ENCODE measurements at places on chromosomes 11 and 22.

GRCh38 chr11:67307545-67308001 lies 4.2 kb downstream of the SSH3 start:
- no peak for DNase-seq

DNA sequence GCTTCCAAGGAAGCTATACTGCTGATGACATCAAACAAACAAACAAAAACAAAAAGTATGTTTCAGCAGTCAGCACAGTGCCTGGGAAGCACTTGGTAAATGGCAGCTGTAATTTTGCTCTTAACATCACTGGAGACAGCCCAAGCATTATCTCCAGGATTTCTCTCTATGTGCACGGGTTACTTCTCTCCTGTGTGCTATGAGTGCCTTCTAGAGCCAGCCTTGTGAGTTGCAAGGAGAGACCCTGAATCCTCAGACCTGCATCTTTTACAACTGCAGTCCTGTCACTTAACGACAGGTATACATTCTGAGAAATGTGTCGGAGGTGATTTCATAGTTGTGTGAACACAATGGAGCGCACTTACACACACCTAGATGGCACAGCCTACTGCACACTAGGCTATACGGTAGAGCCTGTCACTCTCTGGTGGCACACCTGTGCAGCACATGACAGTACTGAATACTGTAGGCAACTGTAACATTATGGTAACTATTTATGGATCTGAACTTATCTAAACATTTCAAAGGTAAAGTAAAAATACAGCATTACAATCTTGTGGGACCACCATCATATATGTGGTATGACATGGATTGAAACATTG lies 662.5 kb upstream of the B3GAT1 start:
- no peak for DNase-seq

GRCh38 chr11:80414181-80415165 lies 973.6 kb upstream of the TENM4 start:
- DNase-seq: no peak

GRCh38 chr22:31153357-31153756 lies 6.6 kb upstream of the RNF185 start:
- DNase-seq: no peak

GRCh38 chr22:36595154-36595553 lies 66.2 kb upstream of the EIF3D start:
- DNase-seq: no peak

GRCh38 chr11:102225689-102226568 lies 91.4 kb upstream of the BIRC3 start:
- DNase-seq: no peak

DNA sequence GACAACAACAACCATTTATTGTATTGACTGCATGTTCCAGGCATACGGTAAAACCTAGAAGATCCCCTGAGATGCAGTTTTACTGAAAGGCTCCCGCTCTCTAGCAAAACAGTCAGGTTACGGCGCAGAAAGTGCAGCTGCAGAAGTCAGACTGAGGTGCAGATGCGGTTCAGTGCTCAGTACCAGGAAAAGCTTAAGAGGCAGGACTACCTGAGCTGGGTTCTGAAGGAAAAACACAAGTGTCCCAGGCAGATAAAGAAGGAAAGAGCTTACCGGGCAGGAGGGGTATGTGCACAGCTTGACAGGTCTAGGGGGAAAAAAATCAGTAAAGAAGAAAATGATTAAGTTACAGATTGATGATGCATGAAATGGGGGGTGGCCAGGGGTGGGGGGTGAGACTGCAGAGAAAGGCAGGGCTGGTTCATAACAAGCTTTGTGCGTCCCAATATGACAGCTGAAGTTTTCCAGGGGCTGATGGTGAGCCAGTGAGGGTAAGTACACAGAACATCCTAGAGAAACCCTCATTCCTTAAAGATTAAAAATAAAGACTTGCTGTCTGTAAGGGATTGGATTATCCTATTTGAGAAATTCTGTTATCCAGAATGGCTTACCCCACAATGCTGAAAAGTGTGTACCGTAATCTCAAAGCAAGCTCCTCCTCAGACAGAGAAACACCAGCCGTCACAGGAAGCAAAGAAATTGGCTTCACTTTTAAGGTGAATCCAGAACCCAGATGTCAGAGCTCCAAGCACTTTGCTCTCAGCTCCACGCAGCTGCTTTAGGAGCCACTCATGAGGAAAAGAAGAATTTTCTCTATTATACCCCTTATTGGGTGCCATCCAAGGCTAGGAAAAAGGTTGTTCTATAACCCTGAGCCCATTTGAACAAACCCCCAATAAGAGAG lies 11.9 kb downstream of the LARGE1 start:
- no peak for DNase-seq

- DNase-seq: no peak
Measured at GRCh38 chr11:119121811-119122124, 388 bp downstream of the HINFP start.

DNA sequence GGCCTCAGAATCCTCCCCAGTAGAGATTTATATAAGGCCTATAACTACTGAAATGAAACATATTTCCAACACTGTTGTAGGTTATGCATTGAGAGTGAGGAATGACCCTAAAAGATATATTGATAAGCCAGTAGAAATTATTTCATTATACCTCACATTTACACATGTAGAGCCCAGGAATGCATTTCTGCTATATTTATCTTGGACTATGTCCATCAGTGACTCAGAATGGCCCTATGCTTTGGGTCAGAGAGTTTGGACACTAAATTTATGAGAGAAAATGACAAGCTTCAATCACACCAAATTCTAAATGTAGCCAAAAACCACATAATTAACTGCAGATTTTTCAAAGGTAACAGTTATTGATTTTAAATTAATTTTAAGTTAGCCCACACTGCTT lies 761.9 kb downstream of the DLG2 start:
- no peak for DNase-seq

DNA sequence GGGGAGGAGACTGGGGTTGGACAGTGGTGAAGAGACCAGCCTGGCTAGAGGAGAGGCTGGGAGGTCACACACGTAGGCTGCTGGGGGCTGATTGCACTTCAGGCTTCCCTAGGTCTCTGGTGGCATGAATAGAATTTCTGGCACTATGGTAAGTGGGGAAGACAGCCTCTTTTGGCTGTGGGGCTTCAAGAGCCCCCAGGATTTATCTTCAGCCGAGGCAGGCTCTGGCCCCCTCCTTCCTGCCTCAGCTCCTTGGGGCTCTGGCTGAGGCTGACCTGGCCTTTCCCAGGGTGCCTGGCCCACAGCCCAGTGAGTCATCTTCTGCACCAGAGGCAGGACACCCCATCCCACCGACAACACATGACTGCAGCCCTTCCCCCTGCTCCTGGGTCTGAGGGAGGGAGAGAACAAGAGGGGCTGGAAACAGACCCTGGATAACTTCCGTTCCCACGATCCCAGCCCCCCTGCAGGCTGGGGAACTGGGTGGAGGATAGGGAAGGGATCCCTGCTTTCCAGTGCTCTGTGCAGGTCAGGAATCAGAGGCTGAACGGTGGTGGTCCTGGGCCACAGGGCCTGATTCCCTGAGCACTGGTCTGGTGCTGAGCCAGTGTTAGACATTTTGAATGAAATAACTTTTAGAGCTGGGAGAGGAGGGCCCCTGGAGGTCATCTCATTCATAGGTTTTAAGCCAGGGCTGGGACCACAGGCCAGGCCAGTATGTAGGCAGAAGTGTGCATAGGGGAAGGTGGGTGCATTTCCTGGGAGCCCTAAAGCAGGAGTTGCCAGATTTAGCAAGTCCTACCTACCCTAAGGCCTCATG lies 26.5 kb downstream of the ARHGEF17 start:
- DNase-seq: no peak

- no peak for DNase-seq
Measured at GRCh38 chr22:26903030-26903856, 245.9 kb downstream of the MIAT start.

DNA sequence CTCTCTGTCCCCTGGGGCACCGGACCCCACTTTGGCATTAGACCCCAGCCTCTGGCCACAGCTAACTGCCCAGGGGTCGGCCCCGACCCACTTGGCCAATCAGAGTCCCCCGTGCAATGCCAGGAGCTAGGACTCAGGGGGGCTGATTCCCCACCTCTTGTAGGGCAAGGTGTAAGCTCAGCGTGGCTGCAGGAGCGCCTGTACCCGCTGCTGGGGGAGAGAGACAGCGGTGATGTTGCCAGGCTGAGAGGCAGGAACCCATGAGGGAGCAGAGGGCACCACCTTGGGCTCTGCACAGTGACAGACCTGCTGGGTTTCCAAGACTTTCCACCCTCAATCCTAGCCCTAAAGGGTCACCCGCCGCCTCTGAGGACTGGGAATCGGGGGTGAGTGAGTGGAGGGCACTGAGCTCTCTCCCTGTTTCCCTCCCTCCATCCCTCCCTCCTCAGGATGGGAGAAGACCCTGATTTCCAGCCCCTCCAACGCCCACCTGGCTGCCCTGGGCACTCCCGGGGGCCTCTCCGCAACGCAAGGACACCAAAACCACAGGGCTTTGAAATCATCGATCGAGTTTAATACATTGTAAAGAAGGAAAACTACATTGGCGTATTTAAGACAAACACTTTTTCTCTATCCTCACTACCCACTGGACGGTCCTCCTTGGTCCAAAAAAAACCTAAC lies 128.4 kb downstream of the ARHGAP8 start:
- DNase-seq: no peak

Measured in NCI-H2171 (cell line).